ENCODE measurements at places on chromosomes 16 and 17.

DNA sequence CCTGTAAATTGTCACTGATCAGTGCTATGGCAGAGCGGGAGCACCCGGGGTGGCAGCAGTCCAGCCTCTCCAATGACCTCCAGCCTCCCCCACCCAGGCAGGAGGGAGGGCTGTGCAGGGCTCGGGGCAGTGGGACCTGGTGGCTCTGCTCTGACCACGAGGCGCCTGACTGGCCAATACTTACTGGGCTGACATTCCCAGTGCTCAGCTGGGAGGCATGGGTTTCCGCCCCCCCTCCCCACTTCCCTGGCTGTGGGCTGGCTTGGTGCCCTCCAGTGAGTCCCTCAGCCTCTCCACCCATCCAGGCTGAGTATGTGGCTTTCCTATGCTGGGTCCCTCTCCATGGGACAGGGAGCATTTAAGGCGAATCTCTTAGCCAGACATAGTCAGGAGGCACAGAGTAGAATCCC, 2.7 kb downstream of the SOCS3 start:
- DNase-seq, result no peak

DNA sequence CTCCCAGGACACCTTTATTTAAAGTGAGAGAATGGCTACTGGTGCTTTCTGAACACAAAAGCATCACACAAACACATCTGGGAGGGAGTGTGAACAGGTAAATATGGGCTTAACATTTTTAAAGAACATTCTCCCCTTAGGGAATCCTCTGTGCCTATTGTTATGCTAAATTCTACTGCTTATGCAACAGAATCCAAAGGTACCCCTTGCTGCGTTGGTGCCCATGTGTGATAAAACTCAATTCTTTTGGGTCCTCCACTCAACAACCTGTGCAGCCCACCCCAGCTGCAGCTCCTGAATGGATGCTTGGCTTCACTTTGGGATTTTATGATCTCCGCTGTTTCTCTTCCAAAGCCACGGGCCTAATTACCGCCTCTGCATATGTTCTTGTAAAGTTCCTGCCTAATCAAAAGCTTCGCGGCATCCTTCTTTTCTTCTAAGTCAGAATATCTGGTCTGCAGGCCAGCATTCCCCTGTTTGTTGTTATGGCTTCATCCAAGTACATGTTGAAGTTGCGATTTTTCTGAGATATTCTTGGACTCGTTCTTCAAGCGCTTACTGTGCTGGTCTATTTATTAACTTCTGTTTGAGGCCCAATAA, 23.9 kb downstream of the RHBDL3 start:
- no peak for DNase-seq

GRCh38 chr16:31487071-31487719, 4.3 kb downstream of the SLC5A2 start:
- no peak for DNase-seq

DNA sequence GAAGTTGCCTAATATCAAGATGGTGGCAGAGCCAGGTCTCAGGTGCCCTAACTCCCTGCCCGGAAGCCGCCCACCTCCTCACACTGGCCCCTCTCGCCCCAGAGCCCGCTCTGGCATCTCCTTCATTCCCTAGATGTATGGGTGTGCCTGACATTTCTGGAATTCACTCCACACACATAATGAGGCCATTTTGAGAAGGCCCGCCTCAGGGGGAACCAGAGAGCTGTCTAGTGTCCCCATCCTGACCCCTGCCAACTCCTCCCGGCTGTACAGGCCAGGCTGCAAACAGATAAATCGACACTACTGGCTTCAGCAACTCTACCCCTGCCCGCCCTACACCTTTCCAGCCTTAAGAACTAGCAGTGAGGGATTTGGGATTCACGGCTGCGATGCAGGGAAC, 7.7 kb downstream of the WNT3 start:
- DNase-seq, result no peak

- DNase-seq, result no peak
Measured at GRCh38 chr17:29571883-29572681, 3.6 kb downstream of the TP53I13 start.

DNA sequence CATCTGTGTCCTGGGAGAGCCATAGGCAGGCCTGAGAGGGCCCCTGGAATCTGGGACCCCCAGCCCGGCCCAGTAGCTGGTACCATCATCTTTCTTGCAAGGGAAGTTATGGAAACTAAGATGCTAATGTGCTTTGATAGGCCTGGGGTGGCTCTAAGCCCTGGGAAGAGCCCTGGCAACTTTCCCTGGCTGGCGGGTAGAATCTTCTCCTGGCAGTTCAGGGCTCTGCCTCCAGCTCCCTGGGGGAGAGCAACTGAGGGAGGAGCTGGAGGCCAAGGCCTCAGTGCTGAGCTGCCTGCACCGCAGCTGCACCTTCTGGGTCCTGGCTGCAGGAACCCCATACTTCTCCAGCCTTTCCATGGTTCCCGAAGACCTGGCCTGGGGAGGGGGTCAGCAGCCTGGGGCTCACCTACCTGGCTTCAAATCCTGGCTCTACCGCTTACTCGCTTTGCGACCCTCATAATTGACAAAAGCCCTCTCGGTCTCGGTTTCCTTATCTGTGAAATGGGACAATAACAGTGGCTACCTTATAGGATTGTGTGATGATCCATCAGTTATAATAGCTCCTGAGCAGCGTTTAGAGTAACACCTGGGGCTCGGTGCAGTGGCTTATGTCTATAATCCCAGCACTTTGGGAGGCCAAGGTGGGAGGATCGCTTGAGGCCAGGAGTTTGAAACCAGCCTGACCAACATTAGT, 333.7 kb downstream of the SEC14L1 start:
- DNase-seq, result no peak

GRCh38 chr16:1963806-1964505, 670 bp downstream of the RPS2 start:
- DNase-seq, result no peak

- no peak for DNase-seq
Measured at GRCh38 chr17:51419476-51419875, 159.1 kb downstream of the UTP18 start.

GRCh38 chr16:89373355-89374110, 116.8 kb downstream of the ANKRD11 start:
- no peak for DNase-seq

- no peak for DNase-seq
Measured at GRCh38 chr17:39605492-39606433, 2.0 kb downstream of the NEUROD2 start.

DNA sequence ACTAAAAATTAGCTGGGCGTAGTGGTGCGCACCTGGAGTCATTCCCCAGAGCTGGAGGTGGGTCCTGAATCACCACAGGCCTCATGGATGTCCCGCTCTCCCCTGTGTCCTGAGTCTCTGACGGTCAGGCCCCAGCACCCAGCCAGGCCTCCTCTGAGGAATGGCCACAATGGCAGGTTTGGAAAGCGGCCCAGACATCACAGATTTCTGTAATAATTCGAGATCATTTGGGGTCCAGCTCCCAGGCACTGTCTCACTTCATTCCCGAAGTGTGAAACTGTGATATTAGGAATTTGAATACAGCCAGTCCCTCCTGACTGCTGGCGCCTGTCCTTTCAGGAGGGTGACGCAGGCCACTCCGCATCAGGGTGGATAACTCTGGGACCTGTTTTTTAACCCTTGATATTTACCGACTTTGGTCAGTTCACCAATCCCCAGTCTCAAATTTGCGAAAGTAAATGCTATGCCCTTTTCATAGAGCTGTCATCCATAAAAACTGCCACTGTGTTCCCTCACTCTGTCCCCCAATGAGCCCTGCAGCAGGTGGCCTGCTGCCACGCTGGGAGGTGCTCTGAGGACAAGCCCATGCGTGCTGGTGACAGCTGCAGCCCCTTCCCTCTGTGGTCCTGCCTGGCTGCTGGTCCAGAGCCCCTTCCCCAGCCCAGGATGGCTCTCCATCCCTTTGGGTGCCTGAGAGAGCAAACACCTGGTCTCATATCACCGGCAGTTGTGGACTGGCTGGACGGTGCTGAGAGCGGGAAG, 28.3 kb upstream of the RPTOR start:
- DNase-seq, result no peak
